ENCODE measurements at places on chromosomes 13 and 19. TPM values are rescaled to one million over a fixed set of nuclear protein-coding genes. Genes with fewer than 3 reads are reported as not detected.

DNA sequence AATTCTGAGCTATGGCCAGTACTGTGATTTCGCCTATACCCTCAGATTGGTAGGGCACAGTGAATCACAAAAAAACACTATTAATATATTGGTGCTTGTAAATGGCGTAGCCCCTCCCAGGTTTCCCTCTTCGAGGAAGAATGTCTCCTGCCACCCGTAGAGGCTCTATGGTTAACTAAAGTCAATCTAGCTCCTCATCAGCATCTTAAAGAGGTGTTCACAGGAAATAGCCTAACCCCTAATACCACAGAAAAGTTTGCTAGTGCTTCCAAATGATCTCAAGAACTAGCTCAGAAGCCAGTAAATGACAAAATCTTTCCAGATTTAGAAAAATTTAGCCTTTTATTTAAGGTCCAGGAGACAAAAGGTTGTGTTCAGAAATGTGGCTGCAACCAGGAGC is 56.3 kb upstream of the DCT start:
- H3K36me3 ChIP-seq, result no peaks in the 10 kb centered on the region
- no peak overlapping the region for H3K4me3 ChIP-seq

Gene KLF1
- total RNA-seq, result not detected

DNA sequence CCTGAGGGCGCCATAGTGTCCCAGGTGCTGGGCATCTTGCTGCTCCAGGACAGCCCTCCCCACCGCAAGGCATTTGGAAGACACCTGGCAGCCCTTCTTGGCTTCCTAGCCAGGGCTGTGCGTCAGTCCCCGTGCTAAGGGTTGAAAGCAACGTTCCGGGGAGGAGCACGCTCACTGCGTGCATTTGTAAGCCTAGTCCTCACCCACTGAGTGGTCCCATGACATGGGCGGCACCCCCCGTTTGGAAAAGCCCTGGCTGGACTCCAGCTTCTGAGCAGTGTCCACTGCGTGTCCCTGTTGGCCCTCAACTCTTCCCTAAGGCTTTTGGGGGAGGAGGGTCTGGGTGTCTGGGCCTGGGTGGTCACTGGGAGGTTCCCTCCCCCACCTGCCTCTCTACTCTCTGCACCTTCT is 76.3 kb upstream of the GPR183 start:
- no peaks in the 10 kb centered on the region for H3K4me1 ChIP-seq
- H3K27ac ChIP-seq, result no peak overlapping the region
- DNase-seq, result no peak
- H3K27me3 ChIP-seq, result no peaks in the 10 kb centered on the region

Gene MYO1F
- 0.13 TPM for total RNA-seq

GRCh38 chr19:1494115-1494815 is 3.3 kb downstream of the REEP6 start:
- H3K36me3 ChIP-seq, result no peaks in the 10 kb centered on the region
- no peak overlapping the region for H3K4me3 ChIP-seq
- no peak for DNase-seq
- no peaks in the 10 kb centered on the region for H3K27me3 ChIP-seq
- H3K4me1 ChIP-seq, result peaks cover 56% of the 10 kb centered on the region
